Spleen (tissue), 13 donors: ENCODE measurements at places on chromosomes 11 and 22. TPM values are rescaled to one million over a fixed set of nuclear protein-coding genes. Genes with fewer than 3 reads are reported as not detected.

- no peak for DNase-seq
Measured at GRCh38 chr22:34738661-34739400, 327.1 kb upstream of the ISX start.

DNA sequence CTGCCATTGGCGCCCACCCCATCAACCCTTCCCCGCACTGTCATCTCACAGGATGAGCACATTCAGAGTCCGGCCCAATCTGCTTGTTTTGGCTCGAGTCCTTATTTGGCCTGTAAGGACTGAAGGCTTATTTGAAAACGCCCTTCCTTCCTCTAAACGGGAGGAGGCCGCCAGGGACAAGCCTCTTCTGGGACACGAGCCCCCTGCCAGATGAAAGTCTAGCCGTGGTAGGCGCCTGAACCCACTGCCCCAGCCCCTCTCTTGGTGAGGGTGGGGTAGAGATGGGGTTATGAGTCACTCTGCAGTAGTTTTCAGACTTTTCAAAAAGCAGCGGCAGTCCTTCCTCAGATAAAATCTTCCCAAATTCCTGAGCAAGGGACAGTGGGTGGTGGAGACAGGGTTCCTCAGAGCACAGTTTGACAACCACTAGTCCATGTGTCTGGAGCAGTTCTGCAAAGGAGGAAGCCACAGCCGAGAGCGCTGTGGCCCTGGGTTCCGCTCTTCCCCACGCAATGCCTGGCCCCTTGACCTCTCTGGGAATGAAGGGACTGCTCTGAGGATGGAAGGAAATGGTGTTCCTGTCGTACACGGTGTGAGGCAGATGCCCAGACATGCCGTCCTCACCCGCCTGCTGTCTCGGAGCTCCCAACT lies 57.0 kb downstream of the MYH9 start:
- peak; percentile 84 for DNase-seq

DNA sequence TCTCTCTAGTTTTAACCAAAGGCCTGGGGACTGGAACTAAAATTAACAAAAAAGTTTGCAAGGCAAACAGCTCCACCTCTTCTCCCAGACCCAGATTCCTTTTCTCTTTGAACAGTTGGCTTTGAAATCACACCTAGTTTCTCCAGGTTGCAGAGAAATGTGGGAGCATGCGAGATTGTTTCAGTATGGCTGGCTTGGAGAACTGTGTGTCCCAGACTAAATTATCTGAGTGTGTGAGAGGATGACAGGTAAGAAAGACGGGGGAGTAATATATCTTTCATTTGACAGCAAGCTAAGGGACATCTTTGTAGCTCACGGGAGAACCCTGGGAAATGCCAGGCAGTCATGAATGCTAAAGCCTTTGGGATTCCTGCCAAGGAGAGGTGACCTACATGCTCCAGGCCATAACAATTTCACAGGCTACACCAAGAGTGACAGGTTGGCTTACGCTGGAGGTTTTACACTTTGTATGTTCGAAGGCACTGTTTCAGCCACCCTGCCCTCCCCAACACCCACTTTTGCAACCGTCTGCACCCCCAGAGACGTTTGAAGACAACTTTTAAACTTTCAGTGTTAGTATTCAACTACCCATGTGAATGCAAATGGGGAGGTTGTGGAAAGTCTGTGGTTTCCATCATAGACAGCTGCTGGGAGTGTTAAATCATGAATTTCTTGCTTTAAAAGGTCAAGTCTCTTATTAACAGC lies 109.3 kb upstream of the SNX19 start:
- DNase-seq = no peak

The QSER1 gene
- 2.4 TPM for polyA plus RNA-seq

DNA sequence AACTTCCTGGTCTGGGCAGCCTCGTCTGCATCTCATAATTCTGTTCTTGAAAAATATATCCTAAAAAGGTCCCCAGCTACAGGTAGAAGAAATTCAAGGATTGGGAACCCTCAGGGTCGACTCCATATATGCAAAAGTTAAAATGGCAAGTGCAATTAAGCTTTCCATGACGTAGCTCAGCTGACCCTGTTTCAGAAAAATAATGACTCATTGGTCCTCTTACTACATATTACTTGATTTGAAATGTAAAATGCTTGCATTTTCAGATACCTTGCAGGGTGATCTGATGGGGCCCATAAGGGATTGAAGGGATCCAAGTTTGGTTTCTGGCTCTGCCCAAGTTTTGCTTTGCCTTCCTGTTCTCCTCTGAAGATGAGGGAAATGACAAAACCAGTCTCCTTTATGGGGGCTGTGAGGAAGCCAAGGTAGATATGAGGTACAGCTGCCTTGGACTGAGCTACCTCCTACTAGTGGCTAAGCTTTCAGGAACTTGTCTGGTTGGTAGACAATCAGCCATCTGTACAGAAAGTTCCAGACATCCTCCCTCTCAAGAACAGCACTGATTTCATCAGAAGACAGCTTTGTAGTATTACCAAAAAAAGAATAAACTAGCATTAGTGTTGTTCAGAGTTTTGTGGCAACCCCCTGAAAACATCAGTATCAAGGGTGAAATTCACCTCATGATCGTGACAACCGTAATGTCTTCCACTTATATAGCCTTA lies 177.3 kb downstream of the DBX1 start:
- no peak for DNase-seq

GRCh38 chr11:8732748-8733241 lies 50.2 kb downstream of the RPL27A start:
- DNase-seq = peak; percentile 87
